Effector memory CD4-positive, alpha-beta T cell (primary cell): ENCODE measurements at places on chromosomes 1 and 21.

DNA sequence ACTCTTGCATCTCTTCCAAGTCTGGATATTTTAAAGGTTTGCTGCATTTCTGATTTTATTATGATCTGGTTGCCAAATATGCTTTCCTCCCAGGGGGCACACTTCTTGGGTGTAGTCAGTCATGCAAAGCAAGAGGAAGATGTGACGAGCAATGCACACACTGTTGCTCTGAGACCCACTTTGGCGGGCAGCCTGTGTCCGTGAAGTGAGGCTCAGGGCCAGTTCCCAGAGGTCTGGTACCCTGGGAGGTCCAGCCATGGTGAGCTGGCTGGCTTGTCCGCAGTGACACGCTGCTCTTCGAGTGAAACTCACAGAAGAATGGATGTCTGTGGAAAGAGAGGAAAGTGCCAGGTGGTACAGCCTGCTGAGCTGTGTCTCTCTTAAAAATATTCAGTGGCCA lies 52.8 kb upstream of the EDN2 start:
- DNase-seq = no peak

- no peak for DNase-seq
These were observed 29.1 kb downstream of the IL12RB2 start for GRCh38 chr1:67336783-67337182.

GRCh38 chr21:20270365-20271055 lies 727.7 kb upstream of the NCAM2 start:
- DNase-seq = no peak

GRCh38 chr1:87329051-87329525 lies 408 bp downstream of the LMO4 start:
- no peak for DNase-seq

- DNase-seq = no peak
These were observed 18.0 kb downstream of the KIAA2013 start for GRCh38 chr1:11908095-11908675.

GRCh38 chr1:151502035-151502700 lies 9.0 kb upstream of the CGN start:
- DNase-seq = no peak

GRCh38 chr1:2539312-2539907 lies 9.3 kb upstream of the HES5 start:
- DNase-seq = no peak
